ENCODE measurements at places on chromosomes 3 and 15.

DNA sequence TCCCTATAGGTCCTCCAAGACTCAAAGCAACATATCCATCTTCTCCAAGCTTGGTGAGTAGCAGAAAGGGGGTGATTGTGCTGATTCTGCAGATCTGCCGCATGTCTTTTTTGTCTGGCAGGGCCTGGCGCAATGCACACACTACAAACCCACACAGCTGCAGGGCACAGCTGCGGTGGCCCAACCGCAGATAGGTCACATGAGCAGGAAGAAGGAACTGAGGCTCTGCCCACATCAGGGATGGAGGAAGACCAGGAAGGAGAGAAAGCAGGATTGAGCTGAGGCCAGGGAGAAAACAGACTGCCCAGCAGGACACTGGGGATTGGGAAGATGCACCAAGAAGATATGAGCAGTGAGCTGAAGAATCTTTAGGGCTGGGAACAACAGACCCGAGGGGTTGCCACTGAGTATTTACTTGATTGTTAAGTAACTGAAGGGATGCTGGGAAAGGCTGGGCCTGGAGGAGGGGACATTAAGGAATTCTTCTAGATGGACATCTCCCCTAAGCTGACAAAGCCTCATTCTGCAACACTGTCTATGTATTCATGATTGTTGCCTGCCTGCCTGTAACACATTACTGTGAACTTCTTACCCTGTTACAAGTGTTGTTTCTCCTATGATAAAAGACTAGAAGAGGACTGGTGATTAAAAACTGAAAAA, 126.7 kb downstream of the MYLK start:
- no peak for DNase-seq

DNA sequence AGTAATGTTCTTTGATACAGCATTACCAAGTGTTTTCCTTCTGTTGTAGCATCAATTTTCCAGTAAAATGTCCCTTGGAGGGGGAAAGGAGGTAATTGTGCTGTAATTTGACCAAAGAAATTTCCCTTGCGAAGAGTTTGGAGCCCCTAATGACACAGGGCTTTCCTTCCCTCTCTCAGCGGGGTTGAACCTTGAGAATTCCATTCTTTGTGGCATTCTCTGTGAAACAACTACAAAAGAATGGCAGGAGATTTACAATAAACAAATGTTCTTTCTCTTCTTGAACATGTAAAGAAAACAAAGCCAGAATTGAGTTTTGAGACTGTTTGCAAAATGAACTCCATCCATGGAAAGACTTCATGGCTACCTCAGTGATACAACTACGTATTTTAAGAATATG, 53.4 kb downstream of the SIDT1 start:
- DNase-seq = no peak

DNA sequence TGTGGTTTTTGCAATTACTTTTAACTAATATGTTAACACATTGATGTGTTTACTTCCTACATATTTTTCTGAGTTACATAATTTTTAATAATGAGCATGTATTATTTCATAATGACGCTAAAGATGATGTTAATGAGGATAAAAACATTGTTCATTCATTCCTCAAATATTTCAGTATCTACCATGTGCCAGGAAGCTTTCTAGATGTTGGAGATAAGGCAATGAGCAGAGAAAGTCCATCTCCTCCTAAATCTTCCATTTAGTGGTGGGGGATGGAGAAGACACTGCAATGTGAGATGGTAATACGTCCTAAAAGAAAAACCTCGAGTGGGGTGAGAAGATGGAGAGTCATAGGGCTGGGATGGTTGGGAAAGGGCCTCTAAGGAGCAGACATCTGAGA, 132.7 kb downstream of the MYLK start:
- DNase-seq = no peak

DNA sequence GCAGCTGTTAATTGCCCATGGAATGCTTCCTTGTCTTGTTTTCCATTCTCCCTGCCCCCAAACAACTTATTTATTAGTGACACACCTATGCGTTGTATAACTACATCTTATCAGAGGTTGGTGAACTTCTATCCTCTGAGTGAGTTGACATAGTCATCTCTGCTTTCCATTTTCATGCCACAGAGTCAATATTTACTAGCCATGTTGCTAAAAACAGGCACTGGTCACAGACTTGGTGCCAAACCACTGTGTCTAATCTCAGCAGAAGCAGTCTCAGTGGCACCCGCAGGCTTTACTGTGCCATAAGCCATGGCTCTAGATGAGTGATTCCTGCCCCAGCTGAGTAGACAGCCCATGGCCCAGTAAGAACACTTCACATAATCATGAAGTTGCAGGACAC, 26.5 kb downstream of the DAPK2 start:
- DNase-seq = no peak

GRCh38 chr3:64460141-64460730, 227.6 kb downstream of the ADAMTS9 start:
- DNase-seq = no peak

DNA sequence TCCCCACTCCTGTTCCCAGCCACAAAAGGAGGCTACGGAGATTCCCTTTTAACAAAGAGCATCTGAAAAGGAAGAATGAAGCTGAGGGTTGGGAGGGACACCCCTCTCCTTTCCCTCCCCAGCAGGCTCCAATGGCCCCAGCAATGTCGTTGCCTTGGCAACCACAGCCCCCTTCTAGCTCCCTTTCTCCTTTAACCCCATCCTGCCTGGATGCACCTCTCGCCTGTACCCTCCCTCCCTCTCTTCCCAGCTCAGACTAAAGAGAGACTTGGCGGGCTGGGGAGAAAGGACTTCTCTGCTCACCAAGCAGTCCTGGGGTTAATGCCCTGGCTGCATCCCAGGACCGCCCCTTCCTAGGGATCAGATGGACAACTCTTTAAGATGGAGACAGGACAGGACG, 7.1 kb upstream of the RPL29 start:
- no peak for DNase-seq

DNA sequence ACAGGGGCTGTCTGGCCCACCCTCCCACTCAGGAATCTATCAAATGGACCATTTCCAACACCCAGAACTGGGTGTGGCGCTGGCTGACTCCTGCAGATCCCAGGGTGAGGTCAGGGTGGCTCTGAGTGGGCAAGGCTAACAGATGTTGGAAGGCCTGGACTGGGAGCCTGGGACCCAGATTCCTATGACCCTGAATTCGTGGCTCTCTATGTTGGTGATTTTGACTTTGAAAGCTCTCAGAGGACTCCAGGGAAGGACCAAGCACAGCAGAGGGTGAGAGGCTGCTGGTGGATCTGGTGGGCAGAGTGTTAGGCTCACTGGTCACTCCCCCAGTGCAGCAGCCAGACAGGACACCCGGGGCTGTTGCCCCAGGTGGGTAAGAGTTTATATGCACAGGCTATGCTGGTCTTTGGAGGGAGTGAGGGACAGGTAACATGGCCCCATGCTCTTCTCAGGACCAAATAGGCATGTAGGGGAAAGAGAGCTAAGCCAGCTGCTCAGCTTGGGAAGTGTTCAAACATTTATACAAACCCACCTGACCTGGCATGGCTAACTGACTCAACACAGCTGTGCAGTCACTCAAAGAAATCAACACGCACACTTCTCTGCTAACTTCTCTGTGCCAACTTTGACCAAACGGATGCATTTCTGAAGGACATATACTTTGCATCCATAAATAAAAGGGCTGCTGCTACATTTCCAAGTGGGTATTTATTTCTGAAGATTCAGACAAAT, 62.6 kb upstream of the RAB6B start:
- DNase-seq = no peak

- no peak for DNase-seq
Observed at GRCh38 chr3:62718011-62718410, 157.2 kb downstream of the CADPS start.

Measured in CD4-positive, alpha-beta T cell treated with Interleukin-6 for 4 hours (primary cell).